T-helper 2 cell (primary cell): ENCODE measurements at places on chromosomes 16 and 17.

DNA sequence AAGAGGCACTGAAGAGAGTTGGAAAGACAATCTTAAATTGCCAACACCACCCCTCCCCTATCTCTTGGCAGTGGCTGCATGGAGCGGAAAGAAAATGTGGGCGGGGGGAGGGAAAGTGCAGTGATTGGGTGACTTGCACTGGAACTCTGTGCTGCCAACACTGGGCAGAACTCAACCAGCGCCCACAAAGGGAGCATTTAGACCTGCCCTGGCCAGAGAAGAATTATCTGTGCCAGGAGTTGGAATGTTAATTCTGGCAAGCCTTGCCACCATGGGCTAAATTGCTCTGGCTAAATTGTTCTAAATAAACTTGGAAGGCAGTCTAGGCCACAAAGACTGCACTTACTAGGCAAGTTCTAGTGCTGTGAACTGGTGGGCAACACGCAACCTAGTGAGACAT lies 6.5 kb upstream of the CCL13 start:
- DNase-seq: no peak

- DNase-seq: no peak
Measured at GRCh38 chr17:3873862-3874261, 19.0 kb downstream of the CAMKK1 start.

GRCh38 chr16:11587643-11588247 lies 1.0 kb upstream of the LITAF start:
- no peak for DNase-seq

GRCh38 chr16:57669476-57670162 lies 1.5 kb downstream of the ADGRG3 start:
- no peak for DNase-seq

DNA sequence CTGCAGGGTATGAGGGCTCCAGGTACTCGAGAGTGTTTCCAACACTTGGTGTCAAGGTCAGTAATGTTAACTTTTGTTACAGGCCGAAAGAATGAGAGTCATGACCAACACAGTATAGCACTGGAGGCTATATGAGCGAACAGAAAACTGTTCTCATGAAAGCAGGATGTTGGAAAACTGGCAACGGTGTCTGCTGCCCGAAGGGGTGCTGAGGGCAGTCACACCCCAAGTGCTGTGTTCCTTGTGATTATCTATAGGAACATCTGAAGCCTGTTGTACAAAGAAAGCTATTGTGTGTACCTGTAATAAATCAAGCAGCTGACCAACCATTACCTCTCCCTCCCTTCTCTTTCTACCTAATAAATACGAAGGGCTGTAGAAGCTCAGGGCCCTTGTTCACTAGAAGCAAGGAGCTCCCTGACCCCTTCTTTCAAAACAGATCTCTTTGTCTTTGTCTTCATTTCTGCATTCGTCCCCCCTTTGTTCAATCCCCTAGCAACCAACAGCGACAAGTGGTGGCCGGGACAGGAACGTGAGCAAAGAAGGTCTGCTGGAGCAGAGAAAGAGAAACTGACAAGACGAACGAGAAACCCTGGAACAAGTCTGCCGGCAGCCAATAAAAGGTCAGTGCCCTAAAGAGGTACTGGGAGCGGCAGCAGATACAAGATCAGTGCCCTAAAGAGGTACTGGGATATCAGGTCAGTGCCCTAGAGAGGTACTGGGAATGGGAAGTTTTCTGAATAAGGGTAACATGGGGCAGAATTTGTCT lies 7.6 kb downstream of the CD300LD start:
- DNase-seq: no peak

- DNase-seq: no peak
Measured at GRCh38 chr16:68488554-68488953, 40.2 kb upstream of the SMPD3 start.

DNA sequence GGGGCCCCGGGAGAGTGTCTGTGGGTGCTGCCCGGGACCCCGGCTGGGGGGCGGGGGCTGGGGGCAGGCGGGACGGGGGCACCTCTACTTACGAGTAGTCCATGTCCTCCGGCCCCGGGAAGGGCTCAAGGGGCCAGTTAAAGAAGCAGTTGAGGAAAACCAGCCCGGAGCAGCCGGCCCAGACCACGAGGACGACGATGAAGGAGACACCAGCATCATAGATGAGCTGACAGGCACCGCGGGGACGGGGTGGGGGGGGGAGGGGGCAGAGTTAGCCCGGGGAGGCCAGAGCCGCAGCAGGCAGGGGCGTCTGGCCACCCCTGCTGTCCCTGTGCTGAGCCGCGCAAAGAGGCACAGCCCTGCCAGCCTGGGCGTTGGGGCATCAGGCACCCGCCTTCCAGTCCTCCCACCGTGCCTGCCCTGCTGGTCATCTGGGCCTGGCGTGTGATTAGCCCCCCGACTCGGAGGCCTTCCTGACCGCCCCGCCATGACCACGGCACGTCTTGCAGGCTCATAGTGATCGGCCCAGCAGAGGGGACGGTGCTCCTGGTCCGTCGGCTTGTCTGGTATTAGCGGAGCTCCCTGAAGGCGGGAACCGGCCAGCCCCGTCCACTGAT lies 29.0 kb upstream of the PITPNA start:
- no peak for DNase-seq

GRCh38 chr17:22703786-22704441 lies 1011.6 kb downstream of the KCNJ18 start:
- DNase-seq: no peak

DNA sequence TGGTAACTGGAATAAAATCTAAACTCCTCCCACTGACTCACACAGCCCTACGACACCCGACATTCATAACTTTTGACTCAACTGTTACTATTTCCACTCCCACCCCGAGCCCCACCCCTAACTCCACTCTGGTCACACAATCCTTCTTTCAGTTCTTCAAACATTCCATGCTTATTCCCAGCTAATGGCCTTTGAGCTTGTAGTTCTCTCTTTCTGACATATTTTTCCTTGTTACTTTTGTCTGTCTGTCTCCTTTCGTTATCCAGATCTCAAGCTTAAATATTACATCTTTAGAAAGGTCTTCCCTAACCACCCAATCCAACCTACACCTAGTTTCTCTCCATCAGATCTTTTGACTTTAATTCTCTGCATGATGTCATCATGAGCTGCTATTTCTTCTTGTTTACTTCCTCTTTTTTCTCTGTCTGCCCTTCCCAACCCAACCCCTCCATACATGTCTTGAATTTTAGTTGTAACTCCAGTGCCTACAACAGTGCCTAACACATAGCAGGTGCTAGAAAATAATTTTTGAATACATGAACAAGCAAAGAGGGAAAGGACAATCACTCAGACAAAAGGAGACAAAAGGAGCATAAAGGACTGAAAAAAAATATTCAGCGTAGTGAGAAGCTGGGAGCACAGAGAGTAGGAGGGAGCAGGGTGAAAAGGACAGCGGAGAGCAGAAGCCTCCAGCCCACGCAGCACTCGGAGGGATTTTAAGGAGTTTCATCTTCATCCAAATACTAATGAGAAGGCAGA lies 65.2 kb upstream of the SMIM36 start:
- DNase-seq: no peak

- no peak for DNase-seq
Measured at GRCh38 chr17:27233059-27233458, 60.9 kb upstream of the WSB1 start.

DNA sequence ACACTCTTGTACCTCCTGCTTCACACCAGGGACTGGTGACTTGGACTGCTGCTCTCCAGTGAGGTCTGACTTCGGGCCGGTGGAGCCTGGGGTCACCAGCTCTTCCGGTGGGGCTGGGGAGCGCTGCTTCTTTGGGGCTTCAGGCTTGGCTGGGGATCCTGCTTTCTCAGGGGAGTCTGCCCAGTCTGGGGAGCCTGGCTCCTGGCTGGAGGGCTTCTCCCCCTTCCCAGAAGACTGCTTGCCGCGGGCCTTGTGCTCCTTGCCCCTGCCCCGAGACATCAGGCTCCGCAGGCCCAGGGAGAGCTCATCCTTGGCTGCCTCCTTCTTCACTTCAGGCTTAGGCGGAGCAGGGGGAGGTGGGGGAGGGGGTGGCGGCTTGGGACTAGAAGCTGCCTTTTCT lies 52.4 kb downstream of the MYO18A start:
- DNase-seq: no peak

DNA sequence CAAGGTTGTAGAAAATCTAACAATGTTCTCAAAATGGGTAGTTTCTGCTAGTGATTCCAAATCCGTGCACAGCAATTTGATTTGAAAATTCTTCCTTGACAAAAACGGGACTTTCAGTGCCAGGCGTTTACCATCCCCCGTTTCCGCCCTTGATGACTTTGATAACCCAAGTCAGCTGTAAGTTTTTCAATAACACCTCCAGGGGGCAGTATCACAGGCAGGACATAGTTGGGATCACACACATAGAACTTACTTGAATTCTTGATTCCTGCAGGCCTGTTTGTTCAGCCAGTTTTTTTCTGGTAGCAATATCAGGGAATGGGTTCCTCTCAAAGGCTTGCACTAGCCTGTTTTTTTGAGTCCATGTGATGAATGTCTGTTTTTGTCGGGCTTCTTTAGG lies 5.6 kb downstream of the DUXB start:
- no peak for DNase-seq

- DNase-seq: no peak
Measured at GRCh38 chr17:64357191-64357981, 33.3 kb downstream of the PECAM1 start.

- no peak for DNase-seq
Measured at GRCh38 chr16:69083306-69083941, 22.0 kb upstream of the HAS3 start.

DNA sequence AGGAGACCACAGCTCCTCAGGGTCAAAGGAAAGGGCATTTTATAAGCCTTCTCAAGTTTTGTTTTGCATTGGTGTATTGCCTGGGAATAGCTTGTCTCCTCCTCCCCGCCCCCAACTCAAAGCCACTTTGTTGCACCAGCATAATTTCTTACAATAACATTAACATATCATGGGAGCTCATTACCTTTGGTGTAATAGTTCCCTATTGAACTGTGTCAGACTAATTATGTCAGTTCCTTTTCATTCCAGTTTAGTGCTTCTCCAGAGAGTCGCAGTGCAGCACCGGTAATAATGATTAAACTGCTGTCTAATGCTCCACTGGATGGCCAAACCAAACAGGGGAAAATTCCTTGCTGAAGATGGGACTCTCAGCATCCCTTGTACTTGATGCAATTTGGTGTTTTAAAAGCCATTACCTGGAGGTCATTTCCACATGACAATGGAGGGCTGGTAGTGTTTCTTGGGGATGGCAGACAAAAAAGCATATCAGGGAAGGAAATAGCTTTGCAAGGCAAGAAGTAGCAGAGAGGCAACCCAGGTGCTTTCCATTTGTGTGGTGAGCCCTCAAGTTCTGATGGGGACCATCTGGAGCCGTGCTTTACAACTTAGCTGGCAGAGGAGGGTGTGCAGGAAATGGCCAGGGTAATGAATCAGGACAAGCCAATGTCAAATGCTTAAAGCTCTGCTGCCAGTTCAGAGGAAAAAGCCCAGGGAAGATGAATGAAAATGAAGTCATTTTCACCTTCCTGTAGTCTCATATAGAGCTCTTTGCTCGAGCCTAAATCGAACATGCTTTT lies 91.5 kb upstream of the NLRP1 start:
- no peak for DNase-seq

- DNase-seq: no peak
Measured at GRCh38 chr16:57611706-57612105, 16.7 kb upstream of the ADGRG1 start.

DNA sequence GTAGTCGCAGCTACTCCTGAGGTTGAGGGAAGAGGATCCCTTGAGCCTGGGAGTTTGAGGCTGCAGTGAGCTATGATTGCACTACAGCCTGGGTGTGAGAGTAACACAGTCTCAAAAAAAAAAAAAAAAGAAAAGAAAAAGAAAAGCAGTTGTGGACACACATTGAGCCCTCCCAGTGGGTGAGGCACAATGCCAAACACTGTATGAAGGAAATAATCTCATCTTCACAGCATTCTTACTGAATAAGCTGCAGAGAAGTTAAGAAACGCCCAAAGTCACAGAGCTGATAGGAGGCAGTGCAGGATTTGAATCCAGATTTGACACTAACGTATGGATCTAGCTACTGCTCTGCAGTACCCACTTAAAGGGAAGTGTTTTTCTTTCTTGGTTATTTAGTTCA lies 5.9 kb upstream of the LYZL6 start:
- no peak for DNase-seq

GRCh38 chr16:89615596-89616090 lies 2.2 kb downstream of the DPEP1 start:
- DNase-seq: no peak

DNA sequence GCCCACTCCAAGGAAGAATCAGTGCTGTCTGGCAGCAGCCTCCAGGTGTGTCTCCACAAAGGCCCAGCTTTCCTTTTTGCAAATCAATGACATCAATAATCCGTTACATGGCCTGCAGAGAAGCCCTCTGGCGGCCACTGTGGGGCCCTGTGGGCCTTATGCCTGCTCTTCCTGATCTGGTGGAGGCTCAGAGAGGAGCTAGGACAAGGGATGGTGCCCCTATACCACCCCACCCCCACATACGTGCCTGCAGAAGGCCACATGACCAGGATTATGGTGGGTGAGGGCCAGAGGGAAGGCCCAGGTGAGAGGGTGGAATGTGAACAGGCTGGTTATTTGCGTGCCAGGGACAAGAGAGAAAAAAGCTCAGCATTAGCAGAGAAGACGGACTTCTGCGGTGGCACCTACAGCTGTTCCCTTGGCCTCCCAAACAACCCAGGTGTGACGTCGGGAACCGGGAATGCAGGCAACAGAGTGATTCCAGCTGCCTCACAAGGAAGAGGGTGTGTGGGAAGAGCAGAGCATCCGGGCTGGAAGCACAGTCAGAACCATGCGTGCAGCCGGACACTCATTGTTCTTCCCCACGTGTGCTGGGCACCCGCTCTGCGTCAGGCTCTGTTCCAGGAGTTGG lies 22.5 kb downstream of the EIF4A3 start:
- no peak for DNase-seq
